ENCODE measurements at places on chromosomes 3 and 15. TPM values are rescaled to one million over a fixed set of nuclear protein-coding genes. Genes with fewer than 3 reads are reported as not detected.

The ADAMTSL3 gene
- total RNA-seq, result 1.0 TPM

The GLDN gene
- 0.30 TPM for total RNA-seq

The SLC33A1 gene
- total RNA-seq, result 19.6 TPM

The LMAN1L gene
- total RNA-seq, result not detected

The GOLGA8G gene
- not detected for total RNA-seq

The TRPM1 gene
- total RNA-seq, result not detected

The DUOXA1 gene
- not detected for total RNA-seq

The PLEKHO2 gene
- 19.7 TPM for total RNA-seq

The IQCH gene
- total RNA-seq, result 1.9 TPM

The POLQ gene
- total RNA-seq, result 4.7 TPM

The C3orf33 gene
- 2.0 TPM for total RNA-seq

The STAB1 gene
- total RNA-seq, result 0.50 TPM

The ABI3BP gene
- total RNA-seq, result 4.7 TPM

The SLC24A5 gene
- total RNA-seq, result not detected

The FAM107A gene
- 1.3 TPM for total RNA-seq

The CYP8B1 gene
- not detected for total RNA-seq

The DAG1 gene
- 64.9 TPM for total RNA-seq

The C2CD4A gene
- total RNA-seq, result not detected

The VILL gene
- 5.0 TPM for total RNA-seq

The ROPN1B gene
- not detected for total RNA-seq

The SLC22A13 gene
- total RNA-seq, result not detected

The ARHGEF26 gene
- total RNA-seq, result 3.4 TPM

The SNTN gene
- total RNA-seq, result not detected

The GOLGA6L7 gene
- not detected for total RNA-seq

The TMEM207 gene
- not detected for total RNA-seq

The PIF1 gene
- total RNA-seq, result 22.0 TPM

The TM4SF18 gene
- total RNA-seq, result under 0.01 TPM

The GYG1 gene
- 41.5 TPM for total RNA-seq

The KCNMB3 gene
- 0.34 TPM for total RNA-seq

The OCA2 gene
- not detected for total RNA-seq

The SPATA12 gene
- total RNA-seq, result under 0.01 TPM

The ANKRD63 gene
- not detected for total RNA-seq

The FANCD2 gene
- 38.7 TPM for total RNA-seq

The UBE2E1 gene
- 82.2 TPM for total RNA-seq

The SV2B gene
- total RNA-seq, result not detected

The ITIH3 gene
- not detected for total RNA-seq

The FES gene
- 20.0 TPM for total RNA-seq

The CISH gene
- total RNA-seq, result 2.1 TPM

The SPPL2A gene
- total RNA-seq, result 84.3 TPM

The TNNC1 gene
- total RNA-seq, result not detected

The CCR9 gene
- not detected for total RNA-seq

The PRTG gene
- total RNA-seq, result 4.2 TPM

The SIDT1 gene
- not detected for total RNA-seq

The LRRC31 gene
- not detected for total RNA-seq

The DENND6A gene
- 8.2 TPM for total RNA-seq

The CFAP100 gene
- total RNA-seq, result not detected

The GPR160 gene
- total RNA-seq, result 0.15 TPM

The PLSCR5 gene
- total RNA-seq, result not detected

The EFHB gene
- total RNA-seq, result not detected

Data from bronchus fibroblast of lung (primary cell).